ENCODE measurements at places on chromosomes 5 and 9.

DNA sequence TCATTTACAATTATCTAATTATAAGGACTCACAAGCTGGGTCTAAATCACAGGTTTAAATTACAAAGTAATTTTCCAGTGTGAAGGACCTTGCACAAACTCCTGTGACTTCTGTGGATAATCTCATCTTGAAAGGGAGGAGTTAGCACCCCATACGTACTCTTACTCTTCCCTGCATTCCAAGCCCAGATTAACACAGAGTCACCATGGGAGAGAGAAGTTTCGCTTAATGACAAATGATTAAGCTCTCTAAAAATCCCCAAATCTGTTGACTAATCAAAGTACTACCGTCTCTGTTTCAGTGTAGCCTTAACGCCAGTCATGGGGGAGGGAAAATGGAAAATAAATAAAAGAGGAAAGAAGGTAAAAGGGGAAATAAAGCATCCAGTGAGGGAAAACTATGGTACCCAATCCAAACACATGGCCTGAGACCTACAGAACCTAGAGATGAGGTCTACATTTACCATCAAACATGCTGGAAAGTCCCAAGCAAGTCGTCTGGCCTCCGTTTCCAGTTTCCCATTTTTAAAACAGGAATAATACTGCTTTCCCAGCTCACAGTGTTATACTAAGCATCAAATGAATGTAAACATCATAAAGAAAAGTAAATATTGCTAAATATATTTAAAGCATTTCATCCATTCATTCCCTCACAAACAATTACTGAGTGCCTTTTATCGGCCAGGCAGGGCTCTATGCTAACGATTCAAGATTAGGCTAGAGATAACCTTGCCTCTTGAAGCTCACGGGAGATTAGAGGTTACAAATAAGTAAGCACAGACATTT is 63.2 kb downstream of the PCA3 start:
- DNase-seq, result no peak

DNA sequence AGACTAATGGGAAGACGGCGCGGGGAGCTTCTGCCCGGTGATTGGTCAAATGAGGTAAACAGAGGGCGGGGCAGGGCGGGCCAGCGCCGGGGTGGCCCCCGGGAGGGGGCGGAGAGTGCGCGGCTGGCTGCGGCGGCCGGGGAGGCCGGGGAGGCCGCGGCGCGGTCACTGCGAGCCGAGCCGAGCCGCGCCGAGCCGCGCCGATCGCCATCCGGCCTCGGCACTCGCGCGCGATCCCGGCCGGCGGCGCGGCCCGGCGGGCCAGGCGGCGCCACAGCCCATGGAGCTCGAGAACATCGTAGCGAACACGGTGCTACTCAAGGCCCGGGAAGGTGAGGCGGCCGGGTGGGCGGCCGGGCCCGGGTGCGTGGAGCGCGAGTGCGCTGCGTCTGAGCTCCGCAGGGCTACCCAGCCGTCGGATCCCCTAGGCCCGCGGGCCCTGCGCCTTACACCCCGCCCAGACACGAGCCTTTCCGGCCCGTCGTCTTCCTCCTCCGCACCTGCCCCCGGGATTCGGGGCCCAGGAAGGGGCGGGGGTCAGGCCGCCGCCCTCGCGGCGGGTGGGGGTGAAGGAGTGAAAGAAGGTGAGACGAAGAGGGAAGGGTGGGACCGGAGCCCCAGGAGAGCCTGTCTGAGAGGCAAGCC is at the start of gene GRK6:
Gene GRK6, plus strand, starts transcription at position 111 of the 645 bp plus-strand sequence. Its CDS starts 170 bp downstream, at position 281.
- DNase-seq, result no peak

- no peak for DNase-seq
Observed at GRCh38 chr5:56409331-56410190, 176.4 kb upstream of the ANKRD55 start.

DNA sequence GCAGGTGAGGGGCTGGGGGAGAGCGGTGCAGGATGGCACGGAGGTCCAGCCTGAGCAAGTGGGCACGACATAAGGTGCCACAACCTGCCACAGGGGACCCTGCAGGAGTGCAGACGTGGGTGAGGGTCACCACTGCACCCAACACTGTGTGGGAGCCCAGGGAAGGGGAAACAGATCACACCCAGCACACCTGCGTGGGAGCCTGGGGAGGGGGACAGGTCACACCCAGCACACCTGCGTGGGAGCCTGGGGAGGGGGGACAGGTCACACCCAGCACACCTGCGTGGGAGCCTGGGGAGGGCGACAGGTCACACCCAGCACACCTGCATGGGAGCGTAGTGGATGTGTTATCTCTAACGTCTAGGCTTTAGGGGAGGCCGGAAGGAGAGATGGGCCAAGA is 47.4 kb upstream of the CLPTM1L start:
- no peak for DNase-seq

GRCh38 chr5:158180407-158180806 is 321.5 kb upstream of the CLINT1 start:
- no peak for DNase-seq

DNA sequence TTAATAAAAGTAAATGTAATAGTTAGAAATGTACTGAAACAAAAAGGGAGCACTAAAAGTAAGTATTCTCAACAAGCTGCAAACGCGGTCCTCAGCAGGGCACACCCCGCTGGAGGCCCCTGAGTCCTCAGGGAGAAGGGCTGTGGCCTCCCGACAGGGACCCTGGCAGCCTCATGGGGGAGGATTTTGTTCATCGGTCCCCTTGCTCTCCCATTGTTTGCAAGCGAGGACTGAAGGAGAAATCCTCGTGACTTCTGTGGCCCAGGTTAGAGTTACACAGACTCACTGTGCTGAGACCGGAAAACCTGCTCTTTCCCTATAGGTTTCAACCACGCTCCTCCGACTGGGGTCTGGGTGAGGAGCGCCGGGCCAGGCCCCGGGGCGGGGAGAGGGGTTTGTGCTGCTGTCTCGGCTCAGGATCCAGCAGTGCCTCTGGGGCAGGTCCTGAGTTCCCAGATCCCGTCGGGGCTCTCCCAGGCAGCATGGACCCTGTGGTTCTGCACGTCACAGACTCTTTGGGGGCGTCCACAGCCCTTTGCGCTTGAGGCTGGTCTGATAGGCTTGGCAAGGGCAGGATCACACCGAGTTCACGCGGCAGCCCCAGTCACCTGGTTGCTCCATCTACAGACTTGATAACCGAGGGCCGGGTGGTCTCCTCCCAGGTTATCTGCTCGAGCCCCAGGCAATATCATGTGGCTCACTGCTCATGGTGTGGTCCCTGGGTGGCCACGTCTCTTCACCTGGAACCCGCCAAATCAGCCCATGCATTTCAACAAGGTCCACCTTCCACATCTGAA is 38.8 kb downstream of the MRPL36 start:
- DNase-seq, result no peak

DNA sequence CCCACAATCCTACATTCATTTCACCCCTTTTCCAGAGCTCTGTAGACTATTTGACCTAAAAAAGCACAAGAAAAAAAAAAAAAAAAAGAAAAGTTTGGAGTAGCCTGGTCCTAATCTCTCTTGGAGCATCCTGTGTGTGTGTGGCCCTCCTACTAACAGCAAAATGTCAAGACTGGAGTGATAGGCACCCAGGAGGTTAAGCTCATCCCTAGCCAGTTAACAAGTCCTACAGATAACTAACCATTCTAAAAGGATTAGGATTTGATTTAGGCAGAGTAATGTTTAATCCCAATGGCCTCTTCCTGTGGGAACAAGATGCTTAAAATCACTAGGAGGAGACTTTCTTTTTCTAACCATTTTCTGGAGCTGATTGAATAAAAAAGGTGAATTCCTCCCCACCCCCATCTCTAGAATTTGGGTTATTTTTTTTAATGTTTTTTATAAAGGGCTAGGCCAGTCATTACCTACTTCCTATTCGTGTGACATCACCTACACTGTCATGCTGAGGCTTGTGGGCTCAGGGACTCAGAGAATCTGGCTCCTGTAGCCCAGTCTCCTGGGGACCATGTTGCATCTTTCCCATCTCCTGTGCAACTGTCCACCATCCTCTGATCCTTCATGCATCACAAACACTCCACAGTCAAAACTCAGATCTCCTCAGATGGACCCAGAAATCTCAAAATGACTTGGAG is 43.2 kb upstream of the NR3C1 start:
- DNase-seq, result no peak

DNA sequence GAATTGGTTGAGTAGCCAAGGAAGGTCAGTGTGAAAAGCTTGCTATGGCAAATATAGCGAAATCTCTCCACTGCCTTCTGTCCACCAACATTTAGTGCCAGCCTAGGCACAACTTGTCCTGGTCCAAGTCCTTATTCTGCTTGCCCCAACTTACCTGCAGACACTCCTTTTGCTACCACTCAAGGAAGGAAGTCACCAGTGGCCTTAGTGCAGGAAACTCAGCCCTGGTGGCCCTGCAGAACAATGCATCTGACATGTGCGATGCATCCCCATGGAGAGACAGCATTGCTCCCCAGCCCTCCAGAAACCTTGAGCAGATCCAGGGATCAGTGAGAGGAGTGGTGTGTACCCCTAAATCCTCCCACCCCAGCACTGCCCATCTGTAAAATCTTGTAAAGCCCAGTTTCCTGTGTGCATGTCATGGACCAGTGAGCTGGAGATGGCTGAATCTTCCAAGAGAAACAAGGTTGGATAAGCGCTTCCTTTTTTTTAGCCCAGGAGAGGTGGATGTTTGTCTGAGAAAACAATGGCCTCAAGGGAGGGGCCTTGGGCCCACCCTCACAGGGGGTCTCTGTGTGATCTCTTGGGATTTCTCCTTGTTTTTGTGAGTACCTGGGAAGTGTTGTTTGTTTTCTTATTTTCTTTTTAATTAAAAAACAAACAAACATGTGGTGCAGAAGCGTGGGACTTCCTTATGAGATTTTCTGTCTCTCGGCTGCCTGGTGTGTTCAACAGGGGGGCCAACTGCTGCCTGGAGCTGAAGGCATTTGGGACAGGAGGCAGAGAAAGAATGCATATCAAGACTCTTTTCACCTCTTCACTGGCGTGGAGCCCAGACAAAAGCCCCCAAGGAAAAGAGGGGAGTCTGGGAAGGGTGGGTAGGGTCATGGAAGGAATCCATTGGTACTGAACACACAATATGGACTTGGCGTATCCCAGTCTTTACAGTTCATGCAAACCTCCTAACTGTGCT is 3.6 kb downstream of the FOXI1 start:
- no peak for DNase-seq

DNA sequence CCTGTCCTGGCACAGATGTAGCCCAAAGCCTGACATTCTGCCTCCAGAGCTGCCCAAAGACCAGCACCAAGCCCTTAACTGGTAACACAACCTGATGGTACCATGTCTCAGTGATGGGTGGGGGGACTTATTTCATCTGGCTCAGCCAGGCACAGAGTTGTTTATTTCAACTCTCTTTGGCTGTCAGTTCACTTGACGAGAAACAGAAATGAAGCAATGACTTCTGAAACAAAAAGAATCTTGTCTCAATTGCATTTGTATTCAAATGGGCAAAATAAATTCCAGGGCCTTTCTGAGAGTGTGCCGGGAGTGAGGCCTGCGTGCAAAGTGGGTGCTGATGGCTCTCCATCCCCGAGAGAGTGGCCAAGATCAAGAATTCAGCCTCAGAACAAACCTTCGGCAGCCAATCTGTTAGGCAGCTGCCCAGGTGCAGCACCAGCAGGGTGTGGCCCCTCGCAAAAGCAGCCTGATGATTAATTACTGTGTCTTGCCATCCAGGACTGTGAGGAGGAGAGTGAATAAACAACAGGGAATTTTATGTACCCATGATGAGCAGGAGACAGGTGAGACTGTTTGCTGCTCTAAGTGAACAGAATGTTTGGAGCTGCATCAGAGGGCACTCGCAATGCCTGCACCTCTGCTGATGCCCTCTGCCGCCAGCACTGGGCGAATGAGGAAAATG is 238.0 kb downstream of the HSPA4 start:
- DNase-seq, result no peak

- peak; percentile 57 for DNase-seq
Observed at GRCh38 chr5:80672140-80672736, 17.5 kb upstream of the DHFR start.

DNA sequence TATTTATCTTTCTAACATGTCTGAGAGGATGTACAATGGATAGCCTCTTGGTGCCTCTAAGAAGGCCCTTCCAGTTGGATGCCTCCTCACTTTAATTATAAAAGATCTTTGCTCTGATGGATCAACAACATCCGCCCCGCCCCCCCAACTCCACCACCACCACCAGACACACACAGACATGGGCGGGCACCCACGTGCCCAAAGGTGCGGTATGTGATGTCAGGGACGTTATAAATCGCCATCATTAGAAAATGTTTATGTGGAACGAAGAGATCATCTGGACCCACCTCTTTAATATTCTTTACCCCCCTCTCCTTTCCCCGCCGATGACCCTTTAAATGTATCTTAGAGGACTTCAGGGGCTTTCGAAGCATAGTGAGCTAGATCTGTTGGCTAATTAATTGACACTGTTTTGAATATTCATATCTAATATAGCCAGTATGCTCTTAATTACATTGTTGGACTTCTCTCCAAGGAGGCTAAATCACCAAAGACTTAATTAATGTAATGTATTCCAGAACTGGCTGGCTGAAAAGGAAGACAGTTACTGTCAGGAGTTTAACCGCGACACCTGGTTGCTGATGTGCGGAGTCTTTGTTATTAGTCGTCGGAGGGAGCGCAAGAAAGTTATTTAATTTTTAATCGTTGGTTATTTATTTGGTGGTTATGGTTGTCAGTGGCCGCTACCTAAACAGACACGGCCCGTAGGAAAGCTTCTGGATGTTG is 6.1 kb upstream of the FOXB2 start:
- no peak for DNase-seq

GRCh38 chr5:165282491-165282890 is 1777.1 kb downstream of the MAT2B start:
- no peak for DNase-seq

- DNase-seq, result no peak
Observed at GRCh38 chr5:95022967-95023695, 261.8 kb downstream of the MCTP1 start.

GRCh38 chr5:176875783-176876505 is 23.2 kb downstream of the HK3 start:
- no peak for DNase-seq

GRCh38 chr5:114448481-114448880 is 86.6 kb downstream of the KCNN2 start:
- DNase-seq, result no peak

GRCh38 chr9:97571664-97572063 is 61.5 kb downstream of the TSTD2 start:
- DNase-seq, result no peak

DNA sequence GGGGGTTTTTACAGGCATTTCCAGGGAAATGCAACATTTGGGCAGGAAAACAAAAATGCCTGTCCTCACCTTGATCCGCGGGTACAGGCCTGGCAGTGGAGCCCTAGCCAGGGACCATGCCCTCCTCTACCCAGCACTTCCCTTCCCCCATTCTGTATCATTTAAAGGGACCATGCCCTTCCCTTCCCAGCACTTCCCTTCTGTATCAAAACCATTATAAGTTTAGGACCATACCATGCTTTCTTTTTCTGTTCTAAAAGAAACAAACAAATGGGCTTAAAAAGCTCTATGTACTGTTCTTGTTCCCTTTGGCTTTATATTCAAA is 166.9 kb upstream of the ZNF608 start:
- no peak for DNase-seq

DNA sequence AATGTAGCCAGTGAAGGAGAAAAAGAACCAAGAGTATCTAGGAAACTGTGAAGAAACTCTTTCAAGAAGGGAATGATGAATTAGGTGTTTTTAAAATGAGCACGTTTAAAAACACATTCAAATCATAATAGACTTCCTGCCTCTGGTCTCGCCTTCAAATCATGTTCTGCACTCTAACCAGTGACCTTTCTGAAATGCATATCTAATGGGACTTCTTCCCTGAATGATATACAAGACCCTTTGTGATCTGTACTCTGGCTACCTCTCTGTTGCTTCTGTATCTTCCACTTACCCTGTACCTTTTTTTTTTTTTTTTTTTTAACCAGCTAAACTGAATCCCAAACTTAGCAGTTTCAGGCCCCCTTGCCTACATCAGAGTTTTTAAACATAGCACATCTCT is 19.5 kb downstream of the SRFBP1 start:
- no peak for DNase-seq
